A549 (cell line): ENCODE measurements at places on chromosomes 4 and X.
A peak's percentile ranks its signal among the peaks of the same experiment; 100 is the strongest.

DNA sequence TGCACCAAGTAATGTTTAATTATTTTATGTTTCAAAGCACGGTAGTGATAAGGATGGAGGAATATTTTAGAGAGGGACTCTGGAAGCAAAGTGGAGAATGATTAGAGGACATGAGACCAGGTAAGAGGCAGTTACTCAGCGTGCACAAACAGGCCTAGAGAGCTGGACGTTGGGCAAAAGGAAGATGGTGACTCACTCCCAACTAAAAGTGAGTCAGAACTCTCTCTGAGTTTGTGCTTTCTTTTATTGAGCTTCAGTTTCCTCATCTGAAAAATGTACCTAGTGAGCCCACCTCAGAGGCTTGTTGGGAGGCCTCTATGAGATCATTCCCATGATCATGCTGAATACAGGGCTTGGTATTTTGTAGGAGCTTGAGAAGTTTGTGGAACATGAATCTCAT, 1.6 kb upstream of the ZC4H2 start:
- peak; percentile 3 for DNase-seq

DNA sequence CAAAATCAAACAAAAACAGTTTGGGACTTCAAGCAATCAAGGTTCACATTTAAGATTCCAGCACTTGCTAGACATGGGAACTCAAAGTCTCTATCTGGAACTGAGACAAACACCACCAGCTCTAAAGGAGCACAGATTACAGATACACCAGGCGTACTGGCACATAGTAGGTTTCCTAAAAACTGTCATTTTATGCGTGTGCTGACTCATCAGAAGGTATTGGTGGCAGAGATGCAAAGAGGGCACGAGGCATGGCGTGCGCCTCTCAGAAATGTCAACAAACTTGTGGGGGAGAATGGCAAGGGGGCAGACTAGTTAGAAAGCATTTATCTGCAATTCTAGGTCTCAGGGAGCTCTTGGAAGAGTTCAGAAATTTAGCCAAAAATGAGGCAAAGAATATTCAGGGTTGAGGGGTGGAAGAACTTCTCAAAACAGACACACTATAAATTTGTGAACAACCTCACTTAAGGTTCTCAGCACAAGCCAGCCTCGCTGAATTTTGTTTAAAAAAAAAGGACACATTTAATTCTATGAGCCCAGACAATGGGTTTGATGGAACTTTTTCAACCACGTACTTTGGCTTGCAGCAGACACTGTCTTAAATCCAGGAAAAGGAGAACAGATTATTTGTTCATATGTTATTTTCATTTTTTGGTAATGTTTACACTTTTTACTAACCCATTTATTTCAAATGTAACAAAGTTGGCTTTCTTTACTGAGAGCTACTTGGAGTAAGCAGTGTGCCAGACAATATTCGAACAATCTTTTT, 100.0 kb downstream of the SHISA3 start:
- DNase-seq = no peak

DNA sequence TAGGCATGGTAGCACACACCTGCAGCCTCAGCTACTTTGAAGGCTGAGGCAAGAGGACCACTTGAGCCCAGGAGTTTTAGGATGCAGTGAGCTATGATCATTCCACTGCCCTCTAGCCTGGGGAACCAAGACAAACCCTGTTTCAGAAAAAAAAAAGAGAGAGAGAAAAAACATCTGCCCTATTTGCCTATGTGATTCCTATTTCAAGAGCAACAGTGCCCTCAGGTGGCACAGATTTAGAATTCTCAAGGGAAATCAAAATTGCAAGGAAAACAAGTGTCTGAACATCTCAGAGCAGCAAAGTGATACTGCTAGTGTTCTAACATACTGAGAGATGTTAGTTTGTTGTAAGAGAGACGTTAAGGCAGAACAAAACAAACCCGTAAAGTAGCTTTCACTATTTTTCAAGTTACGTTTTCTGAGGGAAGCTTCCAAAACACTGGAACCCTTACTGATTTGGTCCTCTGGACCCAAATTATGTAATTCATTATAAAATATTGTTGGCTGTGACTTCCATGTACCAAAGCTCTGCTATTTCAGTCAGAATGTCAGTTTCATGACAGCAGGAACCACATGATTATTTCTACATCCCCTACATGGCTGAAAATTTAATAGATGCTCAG, 7.9 kb downstream of the BDH2 start:
- no peak for DNase-seq

DNA sequence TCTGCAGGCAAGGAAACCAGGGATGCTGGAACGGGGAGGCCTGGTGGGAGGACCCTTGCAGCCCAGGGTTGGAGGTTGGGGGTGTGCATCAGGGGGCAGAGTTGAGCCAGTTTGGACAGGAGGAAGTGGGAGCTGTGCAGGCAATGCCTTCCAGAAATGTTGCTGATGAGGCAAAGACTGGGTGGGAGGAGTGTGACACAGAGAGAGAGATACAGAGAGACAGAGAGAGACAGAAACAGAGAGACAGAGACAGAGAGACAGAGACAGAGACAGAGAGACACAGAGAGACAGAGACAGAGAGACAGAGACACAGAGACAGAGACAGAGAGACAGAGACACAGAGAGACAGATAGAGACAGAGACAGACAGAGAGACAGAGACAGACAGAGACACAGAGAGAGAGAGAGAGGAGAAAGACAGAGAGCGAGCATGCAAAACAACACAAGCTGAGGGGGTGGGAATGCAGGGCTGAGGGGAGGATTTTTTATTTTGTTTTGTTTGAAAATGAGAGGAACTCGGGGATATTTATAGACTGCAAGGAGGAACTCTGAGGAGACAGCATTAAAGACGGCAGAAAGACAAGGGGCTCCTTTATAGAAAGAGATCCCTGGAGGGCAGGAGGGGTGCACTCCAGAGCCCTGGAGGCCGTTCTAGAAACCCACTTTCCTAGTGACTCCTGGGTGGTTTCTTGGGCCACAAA, 1.9 kb upstream of the HAUS3 start:
- peak; percentile 40 for DNase-seq

DNA sequence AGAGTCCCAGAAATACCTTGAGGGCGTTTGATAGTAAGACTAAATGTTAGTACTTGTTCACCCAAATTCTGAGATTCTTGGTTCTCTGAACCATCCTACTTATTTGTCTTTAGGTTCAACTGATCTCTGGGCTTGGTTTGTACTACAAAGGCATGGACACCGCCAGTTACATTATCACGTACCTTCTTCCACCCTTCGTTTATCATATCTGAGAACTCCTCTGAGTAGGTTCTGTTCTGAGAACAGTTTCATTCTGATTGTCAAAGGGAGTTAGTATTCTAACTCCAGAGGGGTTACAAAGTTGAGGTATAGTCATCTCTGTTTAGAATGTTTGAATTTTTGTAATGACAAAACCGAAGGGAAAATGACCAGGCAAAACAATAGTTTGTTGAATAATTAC, 19.3 kb downstream of the ZFX start:
- DNase-seq = no peak

- no peak for DNase-seq
Observed at GRCh38 chr4:78747475-78747922, 28.7 kb upstream of the BMP2K start.

DNA sequence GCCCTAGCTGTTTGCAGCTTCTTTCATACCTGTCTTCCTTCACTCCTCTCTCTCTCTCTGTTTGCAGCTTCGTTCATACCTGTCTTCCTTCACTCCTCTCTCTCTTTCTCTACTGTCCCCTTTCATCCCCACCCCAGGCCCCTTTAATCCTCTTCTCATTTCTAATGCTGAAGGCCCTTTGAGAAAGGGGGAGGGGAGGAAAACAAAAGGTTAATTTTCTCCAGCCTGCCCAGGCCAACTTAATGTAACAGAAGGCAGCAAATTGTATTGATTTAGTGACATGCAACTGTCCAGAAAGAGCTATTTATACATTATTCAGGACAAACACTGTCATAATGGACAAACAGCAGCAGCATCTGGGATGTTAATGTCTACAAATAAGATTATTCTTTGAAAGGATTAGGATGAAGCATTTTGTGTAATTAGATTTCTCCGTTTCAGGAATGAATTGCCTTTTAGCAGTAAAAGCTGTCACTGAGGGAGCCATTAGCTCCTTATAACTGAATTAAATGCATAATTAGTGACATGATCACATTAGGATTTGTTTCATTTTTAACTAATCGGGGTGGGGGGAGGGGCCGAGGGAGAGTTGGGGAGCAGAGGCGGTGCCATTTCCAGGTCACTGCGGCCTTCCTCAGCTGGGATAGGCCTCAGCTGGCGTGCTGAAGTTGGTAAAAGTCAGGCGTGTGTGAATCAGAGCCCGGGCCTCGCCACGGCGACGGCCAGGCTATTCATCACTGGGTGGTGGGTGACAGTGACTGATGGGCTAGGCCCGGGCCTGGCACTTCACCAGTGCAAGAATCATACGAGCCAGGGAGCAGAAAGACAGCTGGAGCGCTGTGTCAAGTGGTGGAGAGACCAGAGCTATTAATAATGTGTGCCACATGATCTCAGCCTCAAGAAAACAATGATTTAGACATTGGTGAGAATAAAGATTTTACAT, 174.5 kb downstream of the NKX6-1 start:
- DNase-seq = no peak

DNA sequence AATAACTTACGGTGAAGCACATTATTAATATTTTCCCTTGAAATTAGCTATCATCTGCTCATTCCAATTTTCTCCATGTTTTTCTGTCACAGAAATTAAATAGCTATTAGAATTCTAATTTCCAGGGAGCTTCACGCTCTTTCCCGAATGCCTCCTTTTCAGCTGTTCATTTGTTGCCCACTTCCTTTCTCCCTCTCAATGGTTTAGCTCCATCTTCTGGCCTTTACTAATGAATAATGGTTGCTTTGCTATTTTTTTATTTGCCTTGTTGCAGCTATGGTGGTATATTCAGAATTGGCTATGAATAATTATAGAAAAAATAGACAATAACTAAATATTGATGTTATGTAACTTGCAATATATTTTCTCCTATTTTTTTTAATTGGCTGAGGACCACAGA, 70.5 kb downstream of the GRIA2 start:
- DNase-seq = no peak

DNA sequence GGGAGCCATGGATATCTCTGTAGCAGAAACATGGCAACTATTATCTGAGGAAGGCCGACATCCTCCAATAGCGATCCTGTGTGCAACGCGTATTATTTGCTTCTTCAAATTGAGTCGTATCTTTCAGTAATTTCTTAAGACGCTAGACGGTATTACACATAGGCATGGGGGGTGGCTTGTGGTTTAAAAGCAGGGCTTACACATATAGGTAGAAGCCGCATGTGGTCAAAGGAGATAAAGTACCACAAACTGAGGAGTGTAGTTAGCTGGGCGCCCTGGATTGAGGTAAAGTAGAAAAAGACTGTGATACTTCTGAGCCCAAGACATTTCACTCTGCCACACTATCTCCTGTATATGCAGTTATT, 94.6 kb downstream of the SORBS2 start:
- no peak for DNase-seq

- no peak for DNase-seq
Observed at GRCh38 chr4:125773931-125774330, 459.2 kb downstream of the FAT4 start.

GRCh38 chrX:18833071-18833731, 125.8 kb downstream of the PPEF1 start:
- no peak for DNase-seq

DNA sequence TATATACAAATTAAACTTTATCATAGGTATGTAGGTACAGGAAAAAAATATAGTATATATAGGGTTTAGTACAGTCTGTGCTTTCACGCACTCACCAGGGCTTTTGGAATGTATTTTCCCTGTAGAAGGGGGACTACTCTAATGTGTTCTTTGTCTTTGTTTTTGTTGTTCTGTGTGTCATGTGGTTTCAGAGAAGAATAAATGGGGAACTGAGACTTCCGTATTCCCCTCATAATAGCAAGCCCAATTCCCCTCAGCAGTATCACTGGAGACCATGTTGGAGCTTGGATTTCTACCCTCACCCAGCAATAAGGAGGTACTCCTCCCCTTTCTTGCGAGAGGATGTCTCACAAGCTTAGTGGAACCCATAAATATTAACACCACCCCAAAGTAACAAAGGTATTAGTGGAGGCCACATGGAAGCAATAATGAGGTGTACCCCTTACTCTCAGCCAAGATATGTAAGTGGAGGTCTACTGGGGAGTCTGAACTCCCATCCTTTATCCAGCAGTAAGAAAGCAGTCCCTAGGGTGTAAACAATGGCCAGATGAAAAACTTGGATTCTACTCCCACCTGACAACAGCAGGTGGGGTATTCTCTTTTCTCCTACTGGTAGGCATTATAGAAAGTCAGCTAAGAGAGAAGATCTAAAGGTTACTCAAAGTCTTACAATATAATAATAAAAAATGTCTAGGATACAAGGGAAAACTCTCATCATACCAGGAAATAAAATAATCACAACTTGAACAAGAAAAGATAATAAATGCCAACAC, 805.4 kb upstream of the GALNTL6 start:
- DNase-seq = no peak

- DNase-seq = no peak
Observed at GRCh38 chrX:69285401-69285877, 120.2 kb upstream of the PJA1 start.
